Smooth muscle cell of trachea (primary cell): ENCODE measurements at places on chromosomes 16 and 17. TPM values are rescaled to one million over a fixed set of nuclear protein-coding genes. Genes with fewer than 3 reads are reported as not detected.

Gene PHOSPHO1
- 0.15 and 0.33 TPM in 2 replicates for total RNA-seq

Gene ABCA8
- 85.1 and 88.7 TPM in 2 replicates for total RNA-seq

Gene MYH2
- total RNA-seq, result under 0.01 TPM in 1 of 2 replicates, not detected in the other

Gene RDM1
- total RNA-seq, result 0.66 and 0.87 TPM in 2 replicates

Gene PPY
- total RNA-seq, result not detected in 2 replicates

Gene BICDL2
- 0.17 TPM in 1 of 2 replicates, not detected in the other for total RNA-seq

Gene NR1D1
- 1.7 and 6.6 TPM in 2 replicates for total RNA-seq

Gene TBC1D3C
- total RNA-seq, result not detected in 2 replicates

Gene RNPS1
- total RNA-seq, result 69.3 and 82.5 TPM in 2 replicates

Gene TAT
- total RNA-seq, result not detected in 2 replicates

Gene KRT28
- total RNA-seq, result not detected in 2 replicates

Gene APOH
- total RNA-seq, result not detected in 2 replicates

Gene PPL
- total RNA-seq, result 51.5 and 105 TPM in 2 replicates

Gene SLC6A2
- total RNA-seq, result not detected in 2 replicates

Gene FOXN1
- not detected in 2 replicates for total RNA-seq

Gene ACE
- total RNA-seq, result 7.9 and 20.5 TPM in 2 replicates

Gene GPR179
- under 0.01 and 0.17 TPM in 2 replicates for total RNA-seq

Gene CCL4
- not detected in 2 replicates for total RNA-seq

Gene ENPP7
- total RNA-seq, result not detected in 2 replicates

Gene ITGB3
- 10.5 and 13.9 TPM in 2 replicates for total RNA-seq

Gene C16orf96
- total RNA-seq, result 0.17 TPM in 1 of 2 replicates, not detected in the other

Gene SLC47A2
- total RNA-seq, result under 0.01 TPM in 1 of 2 replicates, not detected in the other

Gene ZC3H7A
- 40.9 and 67.8 TPM in 2 replicates for total RNA-seq

Gene CD79B
- 0.15 and 0.17 TPM in 2 replicates for total RNA-seq

Gene SP2
- 1.6 and 1.8 TPM in 2 replicates for total RNA-seq

Gene PRSS21
- 0.44 and 2.0 TPM in 2 replicates for total RNA-seq

Gene ZP2
- total RNA-seq, result not detected in 2 replicates

Gene CEMP1
- total RNA-seq, result 0.66 TPM in 1 of 2 replicates, not detected in the other

Gene CLUH
- 31.1 and 57.2 TPM in 2 replicates for total RNA-seq

Gene NHLRC4
- total RNA-seq, result 3.1 and 4.7 TPM in 2 replicates
